ENCODE measurements at places on chromosomes 2 and 18. TPM values are rescaled to one million over a fixed set of nuclear protein-coding genes. Genes with fewer than 3 reads are reported as not detected.

- H3K4me1 ChIP-seq, result no peaks in the 10 kb centered on the region
- DNase-seq, result no peak
- H3K27me3 ChIP-seq, result no peaks in the 10 kb centered on the region
These were observed 102.0 kb upstream of the PIEZO2 start for GRCh38 chr18:11251229-11251890.

- no peaks in the 10 kb centered on the region for H3K36me3 ChIP-seq
- no peak overlapping the region for H3K27ac ChIP-seq
- H3K27me3 ChIP-seq, result no peaks in the 10 kb centered on the region
- H3K4me1 ChIP-seq, result no peaks in the 10 kb centered on the region
- DNase-seq, result no peak
These were observed 257.9 kb downstream of the TMX3 start for GRCh38 chr18:68456985-68457384.

DNA sequence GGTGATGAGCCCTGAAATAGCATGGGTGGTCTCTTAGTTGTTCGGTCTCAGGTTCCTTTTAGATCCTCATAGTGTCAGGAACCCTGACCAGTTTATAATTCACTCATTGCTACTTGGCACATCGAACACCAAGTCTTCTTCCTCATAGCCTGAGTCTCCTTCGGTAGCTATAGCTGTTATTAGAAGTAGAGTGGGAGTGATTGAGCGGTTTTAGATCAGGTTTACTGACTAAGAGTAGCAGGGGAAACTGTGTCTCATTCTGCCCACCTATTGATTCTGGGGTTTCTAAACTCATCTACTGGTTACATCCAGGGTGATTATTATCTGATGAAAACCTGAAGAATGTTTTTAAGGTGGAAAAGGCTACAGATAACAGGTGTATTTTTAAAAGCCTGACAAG is 114.6 kb downstream of the SETBP1 start:
- peaks cover 18% of the 10 kb centered on the region for H3K4me1 ChIP-seq
- no peak overlapping the region for H3K4me3 ChIP-seq
- no peak for DNase-seq
- no peaks in the 10 kb centered on the region for H3K27me3 ChIP-seq

DNA sequence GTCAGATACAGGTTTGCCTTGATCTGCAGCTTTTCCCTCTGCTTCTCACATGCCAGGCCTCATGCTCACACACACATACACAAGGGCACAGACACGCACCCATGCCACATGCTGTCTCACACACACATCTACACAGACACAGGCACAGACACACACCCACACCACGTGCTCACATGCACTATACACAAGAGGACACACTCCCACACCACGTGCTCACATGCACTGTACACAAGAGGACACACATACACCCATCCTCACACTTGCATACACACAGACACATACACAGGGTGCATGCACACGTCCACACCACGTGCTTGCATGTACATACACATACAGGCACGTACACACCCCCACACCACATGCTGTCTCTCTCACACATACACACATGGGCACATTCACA is 253.8 kb downstream of the ATAD2B start:
- H3K36me3 ChIP-seq, result no peaks in the 10 kb centered on the region
- H3K27ac ChIP-seq, result no peak overlapping the region
- DNase-seq, result no peak
- peaks cover 9% of the 10 kb centered on the region for H3K4me1 ChIP-seq
- H3K27me3 ChIP-seq, result no peaks in the 10 kb centered on the region
- no peak overlapping the region for H3K4me3 ChIP-seq

DNA sequence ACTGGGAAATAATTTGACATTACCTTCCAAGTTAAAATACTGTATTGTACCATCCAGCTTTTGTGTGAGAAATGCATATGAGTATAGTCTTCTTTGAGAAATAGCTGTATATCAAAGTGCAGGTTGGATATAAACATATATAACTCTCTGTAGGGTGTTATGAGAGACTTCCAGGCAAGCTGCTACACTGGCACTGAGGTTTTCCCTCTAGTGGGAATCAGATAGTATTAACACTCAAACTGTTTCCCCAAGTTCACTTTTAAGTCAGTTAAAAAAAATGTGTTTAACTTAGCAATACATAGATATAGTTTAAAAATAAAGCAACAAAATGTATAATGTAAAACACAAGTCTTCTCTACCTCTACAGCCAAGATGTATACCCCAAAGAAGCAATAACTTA is 368.4 kb upstream of the SLC8A1 start:
- no peak overlapping the region for H3K27ac ChIP-seq
- H3K27me3 ChIP-seq, result no peaks in the 10 kb centered on the region
- H3K4me3 ChIP-seq, result no peak overlapping the region
- H3K36me3 ChIP-seq, result no peaks in the 10 kb centered on the region
- DNase-seq, result no peak
- no peaks in the 10 kb centered on the region for H3K4me1 ChIP-seq

DNA sequence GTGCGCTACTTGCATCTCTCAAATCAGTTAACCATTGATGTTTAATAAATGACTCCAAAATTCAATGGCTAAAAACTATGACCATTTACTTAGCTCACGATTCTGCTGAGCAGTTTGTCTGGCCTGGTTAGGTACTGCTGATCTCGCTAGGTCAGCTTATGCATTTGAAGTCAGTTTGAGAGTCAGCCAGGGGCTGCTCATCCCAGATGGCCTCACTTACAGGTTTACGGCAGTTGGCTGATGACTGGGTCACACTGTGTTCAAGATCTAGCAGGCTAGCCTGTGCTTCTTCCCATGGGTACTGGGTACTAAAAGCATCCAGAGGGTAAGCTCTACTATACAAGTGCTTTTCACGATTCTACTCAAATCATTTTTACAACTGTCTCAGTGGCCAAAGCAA is 122.1 kb downstream of the DLGAP1 start:
- no peaks in the 10 kb centered on the region for H3K27me3 ChIP-seq
- no peaks in the 10 kb centered on the region for H3K4me1 ChIP-seq
- H3K36me3 ChIP-seq, result no peaks in the 10 kb centered on the region
- H3K4me3 ChIP-seq, result no peak overlapping the region
- DNase-seq, result no peak
- H3K27ac ChIP-seq, result no peak overlapping the region

- H3K4me1 ChIP-seq, result no peaks in the 10 kb centered on the region
- H3K27me3 ChIP-seq, result no peaks in the 10 kb centered on the region
- no peak for DNase-seq
These were observed 28.4 kb downstream of the MCEE start for GRCh38 chr2:71101656-71102055.

DNA sequence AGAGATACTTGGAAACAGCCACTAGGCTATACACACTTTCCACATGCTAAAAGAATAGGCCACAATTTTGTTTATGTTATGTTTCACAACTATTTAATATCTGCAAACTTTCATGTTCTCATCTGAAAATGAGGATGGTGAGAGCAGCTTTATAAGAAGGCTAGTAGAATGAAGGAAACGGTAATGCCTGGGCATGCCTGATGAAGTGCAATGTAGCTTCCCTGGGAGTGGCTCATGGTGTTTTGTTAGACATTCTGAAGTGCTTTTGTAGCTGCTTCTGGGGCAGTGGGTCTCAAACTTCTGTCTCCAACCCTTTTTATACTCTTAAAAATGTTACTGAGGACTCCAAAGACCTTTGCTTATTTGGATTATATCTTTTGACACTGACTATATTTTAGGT is 193.3 kb upstream of the VWC2L start:
- no peaks in the 10 kb centered on the region for H3K4me1 ChIP-seq
- no peaks in the 10 kb centered on the region for H3K36me3 ChIP-seq
- no peak overlapping the region for H3K27ac ChIP-seq
- DNase-seq, result no peak
- no peak overlapping the region for H3K4me3 ChIP-seq

DNA sequence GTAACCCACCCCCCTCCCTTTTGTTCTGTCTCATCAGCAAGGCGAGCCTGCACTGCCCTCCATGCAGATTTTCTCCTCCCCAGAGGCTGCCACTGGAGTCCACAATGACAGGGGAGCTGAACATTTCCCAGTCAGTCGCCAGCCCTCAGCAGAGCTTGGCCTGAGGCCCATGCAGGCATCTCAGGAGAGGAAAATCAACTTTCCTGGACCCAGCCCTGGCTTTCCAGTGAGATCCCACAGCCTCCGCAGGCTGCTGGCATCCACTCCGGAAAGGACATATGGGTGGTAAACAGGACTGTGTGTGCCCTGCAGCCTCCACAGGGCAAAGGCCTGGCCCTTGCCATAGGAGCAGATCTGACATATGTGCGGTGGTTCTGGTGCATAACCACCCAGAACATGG is 253.8 kb downstream of the TNS1 start:
- DNase-seq, result no peak
- H3K36me3 ChIP-seq, result no peaks in the 10 kb centered on the region
- H3K4me1 ChIP-seq, result no peaks in the 10 kb centered on the region
- no peak overlapping the region for H3K4me3 ChIP-seq
- H3K27me3 ChIP-seq, result no peaks in the 10 kb centered on the region

DNA sequence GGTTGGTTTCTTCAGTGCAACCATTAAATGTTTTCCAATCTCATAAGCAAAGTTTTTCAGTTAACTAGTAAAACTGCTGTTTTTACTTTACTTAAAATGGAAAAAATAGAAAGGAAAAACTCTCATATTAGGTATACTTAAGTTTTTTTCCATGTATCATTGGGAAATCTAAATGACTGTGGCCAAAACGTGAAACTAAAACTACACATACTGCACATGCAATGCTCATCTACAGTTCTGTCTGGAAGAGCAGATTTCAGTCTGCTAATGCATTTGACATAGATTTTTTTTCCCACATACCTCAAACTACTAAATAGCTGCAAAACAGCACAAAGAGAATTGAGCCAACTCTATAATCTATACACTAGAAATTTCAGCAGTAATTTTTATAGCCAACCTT is 62.6 kb downstream of the COL5A2 start:
- H3K36me3 ChIP-seq, result no peaks in the 10 kb centered on the region
- no peaks in the 10 kb centered on the region for H3K27me3 ChIP-seq
- peaks cover 3% of the 10 kb centered on the region for H3K4me1 ChIP-seq
- H3K27ac ChIP-seq, result no peak overlapping the region

The EIPR1 gene
- 14.5 TPM for total RNA-seq

The SCTR gene
- total RNA-seq, result not detected

The DIPK1C gene
- total RNA-seq, result not detected

The GCG gene
- not detected for total RNA-seq

The CCDC85A gene
- total RNA-seq, result 6.8 TPM
